Fibroblast of skin of back (primary cell): ENCODE measurements at places on chromosomes 5 and 9.

- no peak for DNase-seq
Observed at GRCh38 chr5:54180630-54181031, 129.7 kb downstream of the ARL15 start.

DNA sequence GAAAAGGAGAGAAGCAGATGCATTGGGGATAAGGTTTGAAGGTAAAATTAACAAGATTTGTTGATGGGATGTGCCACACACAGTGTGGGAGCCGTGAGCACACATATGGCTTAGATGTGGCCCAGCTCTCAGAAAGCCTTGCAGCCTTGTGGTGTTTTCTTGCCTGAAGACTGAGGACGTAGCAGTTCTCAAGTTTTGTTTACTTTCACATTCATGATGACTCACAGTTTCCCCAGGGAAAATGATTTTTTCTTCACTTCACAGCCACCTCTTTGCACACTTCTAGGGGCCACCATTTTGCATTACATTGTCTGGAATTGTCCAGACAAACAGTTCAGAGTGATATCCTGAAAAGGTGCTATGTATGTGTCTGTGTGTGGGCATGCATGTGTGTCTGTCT is 126.2 kb downstream of the BASP1 start:
- DNase-seq, result peak; percentile 91

GRCh38 chr9:92711844-92712243 is 41.9 kb upstream of the IPPK start:
- DNase-seq, result no peak

DNA sequence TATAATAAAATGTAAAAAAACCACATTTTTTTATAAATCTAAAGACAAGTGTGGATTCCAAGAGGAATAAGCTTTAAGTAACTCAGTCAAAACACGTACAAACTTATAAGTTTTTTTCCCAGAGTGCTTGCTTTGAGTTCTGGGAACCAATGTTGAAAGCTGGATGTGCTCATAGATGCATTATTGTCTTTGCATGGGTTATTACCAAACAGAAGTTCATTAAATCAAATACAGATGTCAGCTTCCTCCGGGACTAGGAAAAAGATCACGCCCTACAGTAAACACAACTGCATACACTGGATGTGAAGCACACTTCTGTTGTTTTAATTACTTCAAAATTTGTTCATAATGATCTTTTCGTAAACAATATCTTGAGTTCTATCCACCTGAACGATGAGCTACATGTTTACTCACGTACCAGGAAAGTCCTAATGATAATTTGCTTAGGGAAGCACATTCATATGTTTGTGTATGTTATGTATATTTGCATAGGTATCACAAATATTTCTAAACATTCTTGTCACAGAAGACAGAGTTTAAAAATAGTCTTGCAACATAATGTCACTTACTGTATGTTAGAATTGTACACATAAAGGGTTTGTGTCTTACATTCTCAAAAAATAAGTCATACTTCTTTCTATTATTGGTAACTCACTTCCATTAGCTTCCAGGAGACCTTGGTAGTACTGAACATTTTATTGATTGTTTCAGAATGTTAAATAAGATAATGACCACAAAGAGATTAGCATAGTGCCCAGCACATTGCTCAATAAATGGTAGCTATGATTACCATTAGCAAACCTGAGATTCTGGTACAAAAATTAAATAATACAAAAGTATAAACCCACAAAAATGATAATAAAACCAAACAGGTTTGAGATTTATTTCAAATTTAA is 427.4 kb downstream of the CETN3 start:
- no peak for DNase-seq

DNA sequence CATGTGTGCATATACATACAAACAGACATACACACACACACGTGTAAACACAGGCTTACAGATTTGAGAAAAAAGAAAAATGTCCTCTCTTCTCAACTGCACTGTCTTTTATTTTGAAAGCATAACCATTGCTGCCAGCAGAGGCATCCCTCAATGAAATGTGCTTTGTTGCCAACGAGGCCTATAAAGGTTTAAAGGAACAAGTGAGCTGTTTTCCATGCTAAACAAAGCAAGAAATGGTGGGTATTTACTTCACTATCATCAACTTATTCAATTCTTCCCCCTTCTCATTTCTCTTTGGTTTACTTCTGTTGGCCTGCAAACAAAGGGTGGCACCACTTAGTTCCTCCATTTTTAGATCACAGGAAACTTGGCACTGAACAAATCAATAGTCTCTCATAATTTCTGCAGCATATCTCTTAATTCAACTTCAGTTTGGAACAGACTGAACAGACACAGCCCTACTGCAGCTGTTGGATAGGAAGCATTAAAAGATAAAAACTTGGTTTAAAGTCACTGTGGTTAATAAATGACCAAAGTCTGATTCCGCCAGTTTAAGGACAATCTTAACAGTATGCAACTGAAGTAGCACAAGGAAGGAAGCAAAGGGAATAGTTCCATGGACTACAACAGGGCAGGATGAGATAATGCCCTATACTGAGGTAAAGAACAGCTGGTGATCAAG is 21.7 kb downstream of the TTC33 start:
- DNase-seq, result no peak

DNA sequence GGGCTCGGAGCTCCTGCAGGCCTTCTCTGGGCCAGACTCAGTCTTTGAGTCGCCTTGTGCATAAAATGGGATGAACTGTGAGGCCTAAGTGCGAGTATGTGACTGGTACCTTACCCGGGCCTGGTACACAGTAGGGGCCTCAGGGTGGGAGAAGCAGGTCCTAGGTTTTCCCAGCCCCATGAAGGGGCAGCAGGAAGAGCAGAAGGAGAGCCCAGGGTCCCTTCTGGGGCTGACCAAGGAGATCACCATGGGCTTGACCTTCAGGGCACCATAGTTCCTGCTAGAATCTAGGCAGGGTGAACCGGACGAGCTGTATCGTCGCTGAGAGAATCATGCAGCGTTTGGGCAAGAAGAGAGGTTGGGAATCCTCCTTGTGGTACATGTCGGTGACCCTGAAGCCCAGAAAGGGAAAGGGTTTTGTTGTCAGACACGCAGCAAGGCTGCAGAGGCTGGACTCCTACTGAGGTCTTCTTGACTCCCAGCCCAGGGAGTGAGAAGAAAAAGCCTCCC is 373 bp upstream of the PHYKPL start:
- DNase-seq, result no peak

DNA sequence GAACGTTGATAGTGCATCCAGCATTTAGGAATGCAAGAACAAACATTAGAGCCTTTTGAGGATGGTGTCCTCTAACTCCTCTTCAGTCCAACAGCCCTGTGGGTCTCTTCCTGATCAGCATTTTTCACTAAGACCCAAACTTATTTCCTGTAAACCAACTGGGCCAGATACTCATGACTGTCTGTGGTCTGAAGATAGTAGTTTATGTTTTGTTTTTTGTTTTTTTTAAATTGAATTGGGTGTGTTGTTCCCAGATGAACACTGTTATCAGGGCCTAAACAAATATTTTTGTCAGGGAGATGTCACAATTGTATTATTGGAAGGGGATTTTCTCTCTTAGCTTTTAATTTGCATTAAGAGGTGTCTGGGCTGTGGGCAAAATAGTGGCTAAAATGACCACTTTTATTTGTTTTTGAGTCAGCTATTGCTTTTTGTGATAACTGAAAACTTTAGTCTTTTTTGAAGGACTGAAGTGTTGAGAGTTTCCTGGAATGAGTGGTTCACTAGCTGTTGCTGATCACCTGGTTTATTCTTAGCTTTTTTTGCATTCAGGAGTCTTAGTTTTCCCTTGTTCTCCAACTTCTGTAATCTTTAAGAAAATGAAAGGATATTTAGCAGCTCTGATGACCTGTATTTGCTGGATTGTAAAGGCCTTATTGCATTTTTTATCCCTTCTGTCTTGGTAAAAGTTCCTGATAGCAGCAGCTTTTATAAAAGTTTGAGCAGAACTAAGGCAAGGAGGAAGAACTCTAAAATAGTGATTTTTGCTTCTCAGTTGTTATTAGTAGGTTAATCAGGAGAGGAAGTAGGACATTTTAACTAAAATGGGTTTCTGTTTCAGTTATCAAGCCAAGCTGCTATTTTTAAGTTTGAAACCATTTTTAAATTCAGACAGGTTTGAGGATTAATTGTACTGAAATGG is 5.5 kb downstream of the MAN2A1 start:
- DNase-seq, result no peak

DNA sequence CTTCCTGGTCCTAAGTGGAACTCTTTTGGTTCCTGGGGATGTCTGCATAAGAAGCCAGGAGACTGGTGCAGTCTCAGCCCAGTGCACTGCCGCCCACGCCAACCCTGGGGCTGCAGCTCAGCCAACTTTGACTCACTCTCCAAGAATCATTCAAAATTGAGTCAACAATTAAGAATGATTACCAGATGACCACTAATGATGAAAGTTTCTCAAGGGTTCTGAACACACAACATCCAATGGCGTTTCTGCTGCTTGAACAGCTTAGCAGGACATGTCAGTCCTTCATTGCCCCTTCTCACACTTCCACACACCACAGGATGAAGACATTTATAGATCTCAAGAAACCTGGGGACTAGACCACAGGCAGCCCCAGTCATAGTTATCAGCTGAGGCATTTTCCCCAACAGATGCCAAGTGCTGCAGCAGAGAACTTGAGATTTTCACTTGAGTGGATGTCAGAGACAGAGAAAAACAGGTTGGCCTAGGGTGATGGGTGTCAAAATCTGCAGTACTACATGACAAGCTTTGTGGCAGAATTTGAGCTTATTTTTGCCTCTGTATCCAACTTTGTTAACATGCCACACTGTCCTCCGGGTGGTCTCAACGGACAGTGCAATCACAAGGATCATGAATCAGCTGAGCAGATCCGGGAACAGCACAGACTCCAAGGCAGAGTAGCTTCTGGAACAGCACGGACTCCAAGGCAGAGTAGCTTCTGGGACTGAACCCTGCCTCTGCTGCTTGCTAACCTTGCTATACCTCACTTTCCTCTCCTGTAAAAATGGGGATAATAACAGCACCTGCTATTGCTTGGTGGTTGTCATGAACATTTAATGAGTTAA is 356.1 kb downstream of the SPOCK1 start:
- peak; percentile 91 for DNase-seq

DNA sequence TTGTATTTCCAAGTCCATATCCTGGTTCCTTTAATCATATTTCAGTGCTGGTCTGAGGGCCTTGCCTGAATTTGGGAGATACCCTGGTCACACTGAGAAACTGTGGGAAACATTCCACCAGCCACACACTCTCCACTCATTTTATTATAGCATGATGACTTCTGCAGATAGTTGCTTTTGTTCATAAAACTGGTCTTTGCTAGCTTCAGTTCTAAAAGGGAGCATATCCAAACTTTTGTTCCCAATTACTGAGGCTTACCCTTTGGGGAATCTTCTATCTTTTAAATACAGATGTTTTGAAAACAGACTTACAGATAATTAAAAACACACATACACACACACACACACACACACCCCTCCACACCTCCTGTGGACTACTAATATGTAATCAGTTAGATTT is 21.0 kb downstream of the DMGDH start:
- no peak for DNase-seq

- DNase-seq, result no peak
Observed at GRCh38 chr9:6506571-6506970, 93.6 kb downstream of the UHRF2 start.

DNA sequence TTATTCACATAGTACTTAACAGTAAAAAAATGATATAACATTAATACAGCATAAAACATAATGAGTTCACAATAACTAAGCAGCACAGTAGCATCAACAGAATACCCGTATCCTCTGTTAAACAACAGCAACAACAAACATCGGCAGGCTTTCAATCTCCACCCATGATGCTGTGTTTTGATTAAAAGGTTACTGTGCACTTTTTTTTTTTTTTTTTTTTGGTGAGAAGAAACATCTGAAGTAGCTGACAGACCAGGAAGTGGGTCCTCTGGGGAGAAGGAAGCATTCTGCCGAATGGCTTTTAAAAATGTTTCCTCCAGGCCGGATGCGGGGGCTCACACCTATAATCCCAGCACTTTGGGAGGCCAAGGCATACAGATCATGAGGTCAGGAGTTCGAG is 282.3 kb downstream of the EPB41L4A start:
- no peak for DNase-seq

GRCh38 chr5:120252839-120253238 is 211.3 kb upstream of the PRR16 start:
- peak; percentile 34 for DNase-seq

DNA sequence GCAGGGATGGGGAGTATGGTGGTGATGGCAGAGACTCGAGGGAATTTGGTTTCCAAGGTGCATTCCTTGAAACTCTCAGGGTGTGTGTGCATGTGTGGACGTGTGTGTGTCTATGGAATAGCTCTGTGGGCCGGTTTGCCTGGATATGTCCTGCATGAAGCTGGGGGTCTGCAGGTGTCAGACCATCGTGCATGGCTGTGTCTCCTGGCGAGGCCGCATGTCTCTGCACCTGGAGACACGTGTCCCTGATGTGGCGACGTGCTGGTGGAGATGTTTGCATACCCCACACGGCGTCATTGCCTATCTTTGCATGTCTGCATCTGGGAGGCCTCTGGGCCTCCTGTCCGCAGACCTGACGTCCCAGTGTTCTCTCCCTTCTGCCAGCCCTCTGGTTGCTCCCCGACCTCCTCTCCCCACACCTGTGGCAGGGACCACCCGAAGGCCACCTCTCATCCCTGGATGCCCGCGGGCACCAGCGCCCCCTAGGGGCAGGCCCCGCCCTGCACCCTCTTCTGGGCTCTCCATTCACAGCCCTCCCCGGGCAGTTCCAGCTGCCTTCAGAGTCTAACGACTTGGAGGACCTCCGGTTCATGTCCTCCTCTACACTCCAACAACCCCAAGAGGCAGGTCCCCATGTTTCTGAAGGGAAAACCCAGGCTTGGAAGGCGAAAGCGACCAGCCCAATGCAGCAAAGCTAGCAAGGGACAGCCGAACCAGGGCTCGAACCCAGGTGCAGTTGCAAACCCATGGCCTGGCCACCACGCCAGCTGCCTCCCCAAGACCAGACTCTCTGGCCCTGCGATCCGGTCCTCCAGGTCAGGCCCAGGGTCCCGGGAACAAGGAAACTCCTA is 88.6 kb downstream of the LMX1B start:
- DNase-seq, result no peak

- no peak for DNase-seq
Observed at GRCh38 chr9:109487247-109487646, 10.9 kb downstream of the PTPN3 start.

DNA sequence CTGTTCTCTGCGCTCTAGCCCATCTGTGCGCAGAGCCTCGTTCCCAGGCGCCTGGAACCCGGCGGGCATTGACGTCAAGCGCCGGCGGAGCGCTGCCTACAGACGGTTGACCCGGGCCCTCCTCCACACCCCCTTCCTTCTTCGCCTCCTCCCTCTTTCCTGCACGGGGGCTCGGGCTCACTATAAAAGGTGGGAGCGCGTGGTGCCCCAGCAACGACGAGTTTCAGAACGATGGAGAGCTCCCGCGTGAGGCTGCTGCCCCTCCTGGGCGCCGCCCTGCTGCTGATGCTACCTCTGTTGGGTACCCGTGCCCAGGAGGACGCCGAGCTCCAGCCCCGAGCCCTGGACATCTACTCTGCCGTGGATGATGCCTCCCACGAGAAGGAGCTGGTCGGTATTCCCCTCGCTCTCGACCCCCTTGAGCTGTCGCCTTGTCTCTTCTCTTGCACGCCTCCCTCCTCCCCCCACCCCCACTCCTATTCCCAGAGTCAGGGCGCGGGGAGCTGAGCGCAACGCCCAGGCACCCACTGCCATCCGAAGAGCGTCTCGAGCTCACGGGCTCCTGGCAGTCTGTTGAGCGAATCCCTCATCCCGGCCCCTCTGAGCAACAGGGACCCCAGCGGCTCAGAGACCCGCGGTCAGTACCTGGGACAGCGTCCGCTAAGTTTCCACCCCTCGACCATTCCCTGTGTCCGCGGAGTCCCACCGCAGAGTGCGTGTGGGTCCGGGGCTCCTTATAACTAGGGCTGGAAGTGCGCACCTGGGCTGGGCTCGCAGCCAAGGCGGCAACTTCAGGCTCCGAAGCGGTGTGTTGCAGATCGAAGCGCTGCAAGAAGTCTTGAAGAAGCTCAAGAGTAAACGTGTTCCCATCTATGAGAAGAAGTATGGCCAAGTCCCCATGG is at the start of gene CARTPT:
Gene CARTPT, plus strand, starts transcription at position 213 of the 902 bp plus-strand sequence. Its CDS starts 19 bp downstream, at position 232.
- DNase-seq, result peak; percentile 25
